ENCODE measurements at places on chromosomes 5 and 9.

GRCh38 chr5:72378639-72379289 lies 58.6 kb downstream of the PTCD2 start:
- DNase-seq, result peak; percentile 81

DNA sequence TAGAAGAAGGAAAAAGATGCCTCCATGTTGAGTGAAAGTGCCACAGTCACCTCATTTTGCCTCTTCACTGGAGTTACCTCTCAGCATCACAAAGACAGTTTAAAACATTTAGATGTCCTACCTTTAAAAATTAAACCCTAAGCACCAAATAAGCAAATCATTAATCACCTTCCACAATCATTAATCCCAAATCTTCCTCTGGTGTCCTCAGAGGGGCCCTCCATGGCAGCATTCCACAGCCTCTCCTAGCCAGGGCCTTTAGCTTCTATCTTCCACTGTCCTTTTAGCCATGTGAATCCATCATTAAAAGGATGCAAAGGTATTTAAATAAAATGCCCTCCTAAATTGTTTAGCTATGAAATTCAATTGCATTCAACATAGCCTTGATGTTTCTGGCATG lies 310.8 kb downstream of the PDE4D start:
- no peak for DNase-seq

DNA sequence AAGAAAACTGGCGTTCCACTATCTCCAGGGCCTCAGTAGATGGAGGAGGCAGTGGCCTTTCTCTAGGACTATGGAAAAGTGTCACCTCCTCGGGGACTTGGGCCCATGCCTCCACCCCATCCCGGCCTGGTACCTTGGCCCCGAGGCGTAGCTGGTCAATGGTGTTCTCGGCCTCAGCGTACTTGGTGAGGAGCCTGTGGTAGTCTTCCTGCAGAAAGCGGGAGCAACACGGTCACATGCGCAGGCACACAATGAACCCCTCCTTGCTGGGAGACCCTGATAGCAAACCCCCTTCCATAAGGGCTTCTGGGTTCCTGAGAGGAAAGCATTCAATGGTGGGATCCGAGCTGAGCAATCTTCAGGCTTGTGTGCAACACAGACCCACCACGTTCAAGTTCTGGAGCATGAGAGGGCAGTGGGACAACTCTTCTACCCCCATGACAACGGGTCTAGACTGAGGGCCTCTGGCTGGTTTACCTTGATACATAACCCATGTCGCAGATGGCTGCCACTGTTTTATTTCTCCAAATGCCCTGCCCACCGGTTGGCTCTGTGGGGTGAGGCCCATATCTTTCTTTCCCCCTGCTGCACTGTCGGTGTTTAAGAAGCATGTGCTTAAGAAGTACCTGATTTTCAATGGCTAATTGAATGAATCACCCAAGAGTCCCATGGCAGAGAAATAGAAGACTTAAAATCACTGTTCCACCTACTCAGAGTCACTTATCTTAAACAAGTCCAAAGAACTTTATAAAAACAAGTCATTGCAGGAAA lies 13.6 kb downstream of the AKNA start:
- DNase-seq, result no peak

- no peak for DNase-seq
These were observed 45.1 kb upstream of the HK3 start for GRCh38 chr5:176944268-176944667.

DNA sequence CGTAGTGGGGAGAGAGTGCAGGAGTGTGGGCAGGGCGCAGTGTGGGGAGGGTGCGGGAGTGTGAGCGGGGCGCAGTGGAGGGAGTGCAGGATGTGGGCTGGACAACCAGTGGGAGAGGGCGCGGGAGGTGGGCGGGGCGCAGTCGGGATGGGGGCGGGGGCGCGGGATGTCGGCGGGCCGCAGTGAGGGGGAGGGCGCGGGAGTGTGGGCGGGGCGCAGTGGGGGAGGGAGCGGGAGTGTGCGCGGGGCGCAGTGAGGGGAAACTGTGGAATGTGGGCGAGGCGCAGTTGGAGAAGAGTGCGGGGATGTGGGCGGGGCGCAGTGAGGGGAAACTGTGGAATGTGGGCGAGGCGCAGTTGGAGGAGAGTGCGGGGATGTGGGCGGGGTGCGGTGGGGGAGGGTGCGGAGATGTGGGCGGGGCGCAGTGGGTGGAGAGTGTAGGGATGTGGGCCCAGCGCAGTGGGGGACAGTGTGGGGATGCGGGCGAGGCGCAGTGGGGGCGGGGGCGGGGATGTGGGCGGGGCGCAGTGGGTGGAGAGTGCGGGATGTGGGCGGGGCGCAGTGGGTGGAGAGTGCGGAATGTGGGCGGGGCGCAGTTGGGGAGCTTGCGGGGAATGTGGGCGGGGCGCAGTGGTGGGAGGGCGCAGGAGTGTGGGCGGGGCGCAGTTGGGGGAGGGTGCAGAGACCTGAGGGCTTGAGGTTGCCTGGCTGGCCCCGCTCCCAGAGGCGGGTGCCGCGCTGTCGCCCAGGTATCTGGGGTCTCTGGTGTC lies at the start of gene NXNL2:
Gene NXNL2 (plus strand): TSS at position 723 of the 770 bp plus-strand sequence. CDS start 257 bp downstream, outside the sequence.
- DNase-seq, result peak; percentile 81

GRCh38 chr5:140828362-140828737 lies 590 bp downstream of the PCDHA6 start:
- DNase-seq, result no peak

- DNase-seq, result no peak
These were observed 26.8 kb upstream of the PHF2 start for GRCh38 chr9:93549611-93550010.

GRCh38 chr9:120694559-120694958 lies 19.7 kb downstream of the MEGF9 start:
- DNase-seq, result no peak

GRCh38 chr9:6502399-6502798 lies 89.4 kb downstream of the UHRF2 start:
- no peak for DNase-seq

GRCh38 chr5:103514371-103514770 lies 48.2 kb downstream of the NUDT12 start:
- DNase-seq, result no peak

DNA sequence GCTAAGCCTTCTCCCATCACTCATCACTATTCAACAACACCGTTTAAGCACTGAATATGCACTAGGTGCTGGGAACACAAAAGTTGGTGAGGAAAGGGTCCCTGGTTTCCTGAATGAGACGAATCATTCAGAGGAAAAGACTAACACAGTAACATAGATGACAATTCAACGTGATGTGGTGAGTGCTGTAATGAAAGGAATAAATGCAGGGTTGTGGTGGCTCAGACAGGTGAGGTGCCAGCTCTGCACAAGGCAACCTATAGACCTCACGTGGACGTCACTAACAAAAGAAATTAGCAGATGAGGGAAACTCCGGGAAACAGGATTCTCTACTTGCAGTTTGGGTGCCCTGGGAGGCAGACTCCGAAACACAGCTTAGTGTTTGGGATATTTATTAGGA lies 40.0 kb upstream of the ERBIN start:
- DNase-seq, result no peak
